Naive thymus-derived CD4-positive, alpha-beta T cell (primary cell): ENCODE measurements at places on chromosomes 5 and 9.

DNA sequence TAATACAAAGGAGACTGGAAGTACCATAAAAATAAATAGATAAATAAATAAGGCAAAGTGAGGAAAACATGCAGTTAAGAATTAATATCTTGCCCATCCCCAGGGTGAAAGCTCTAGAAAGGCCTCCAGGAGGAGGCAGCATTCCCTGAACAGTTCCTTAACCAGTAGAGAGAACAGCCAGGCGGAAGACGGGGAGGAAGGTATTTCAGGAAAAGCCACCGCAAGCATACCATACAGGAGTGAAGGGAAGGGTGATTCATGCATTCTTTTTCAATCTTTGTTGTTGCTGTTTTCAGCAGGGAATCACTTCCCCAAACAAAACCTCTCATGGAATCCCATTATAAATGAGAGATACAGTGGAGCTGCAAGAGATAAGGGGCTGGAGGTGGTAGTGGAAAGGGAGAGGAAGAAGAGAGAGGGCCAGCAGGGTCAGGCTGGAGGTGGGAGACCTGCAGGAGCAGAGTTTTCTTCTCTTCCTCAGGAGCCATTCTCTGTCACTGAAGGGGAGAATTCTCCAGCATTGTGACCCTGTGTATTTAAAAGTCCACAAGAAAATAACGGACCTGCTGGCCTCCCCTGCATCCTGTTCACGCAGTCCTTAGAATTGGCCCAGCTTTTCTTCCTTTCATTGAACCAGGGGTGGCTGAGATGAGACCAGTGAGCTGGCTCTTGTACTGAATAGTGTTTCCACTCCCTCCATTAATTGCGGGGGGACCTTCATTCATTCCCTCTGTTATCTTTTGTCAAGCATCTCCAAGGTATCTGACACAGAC lies 255.9 kb downstream of the FAM114A2 start:
- DNase-seq = no peak

DNA sequence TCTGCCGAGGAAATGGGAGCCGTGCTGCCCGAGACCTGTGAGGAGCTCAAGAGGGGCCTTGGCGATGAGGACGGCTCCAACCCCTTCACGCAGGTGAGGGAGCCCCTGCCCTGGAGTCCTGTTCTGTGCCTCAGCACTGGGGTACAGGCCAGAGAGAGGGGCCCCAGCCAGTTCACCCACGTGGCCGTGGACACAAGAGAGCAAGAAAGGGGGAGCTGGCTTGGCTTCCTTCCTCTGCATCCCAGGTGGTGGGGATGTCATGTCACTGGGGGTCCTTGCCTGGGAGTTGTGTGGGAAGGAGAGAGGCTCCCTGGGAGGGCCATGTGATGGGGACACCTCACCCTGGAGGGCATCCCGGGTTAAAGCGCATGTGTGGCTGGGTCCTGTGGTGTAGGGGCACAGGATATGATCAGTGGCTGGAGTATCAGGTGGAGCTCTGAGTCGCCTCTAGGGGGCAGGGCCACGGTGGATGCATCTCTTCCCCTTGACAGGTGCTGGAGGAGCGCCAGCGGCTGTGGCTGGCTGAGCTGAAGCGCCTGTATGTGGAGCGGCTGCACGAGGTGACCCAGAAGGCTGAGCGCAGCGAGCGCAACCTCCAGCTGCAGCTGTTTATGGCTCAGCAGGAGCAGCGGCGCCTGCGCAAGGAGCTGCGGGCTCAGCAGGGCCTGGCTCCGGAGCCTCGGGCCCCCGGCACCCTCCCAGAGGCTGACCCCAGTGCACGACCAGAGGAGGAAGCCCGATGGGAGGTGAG lies 7.5 kb downstream of the N4BP3 start:
- DNase-seq = peak; percentile 69

DNA sequence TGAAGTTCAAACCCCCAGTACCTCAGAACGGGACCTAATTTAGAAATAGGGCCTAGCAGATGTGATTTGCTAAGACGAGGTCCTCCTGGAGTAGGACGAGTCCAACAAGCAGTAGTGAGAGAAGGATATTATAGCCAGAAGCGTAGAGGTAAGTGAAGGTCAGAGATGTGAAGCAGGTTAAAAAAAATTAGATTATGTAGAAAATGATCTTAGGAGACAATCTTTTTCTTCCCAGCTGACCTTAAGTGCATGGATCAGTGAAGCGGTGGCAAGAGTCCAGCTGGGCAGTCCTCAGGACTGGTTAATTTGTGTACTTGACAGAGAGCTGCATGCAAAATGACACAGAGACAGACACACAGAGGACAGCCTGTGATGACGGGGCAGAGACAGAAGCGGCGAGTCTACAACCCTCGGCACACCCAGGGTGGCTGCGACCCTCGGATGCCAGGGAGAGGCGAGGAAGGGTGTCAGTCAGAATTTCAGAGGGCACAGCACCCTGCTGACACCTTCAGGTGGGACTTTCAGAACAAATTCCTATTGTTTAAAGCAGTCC lies 131.4 kb upstream of the IRX4 start:
- no peak for DNase-seq

DNA sequence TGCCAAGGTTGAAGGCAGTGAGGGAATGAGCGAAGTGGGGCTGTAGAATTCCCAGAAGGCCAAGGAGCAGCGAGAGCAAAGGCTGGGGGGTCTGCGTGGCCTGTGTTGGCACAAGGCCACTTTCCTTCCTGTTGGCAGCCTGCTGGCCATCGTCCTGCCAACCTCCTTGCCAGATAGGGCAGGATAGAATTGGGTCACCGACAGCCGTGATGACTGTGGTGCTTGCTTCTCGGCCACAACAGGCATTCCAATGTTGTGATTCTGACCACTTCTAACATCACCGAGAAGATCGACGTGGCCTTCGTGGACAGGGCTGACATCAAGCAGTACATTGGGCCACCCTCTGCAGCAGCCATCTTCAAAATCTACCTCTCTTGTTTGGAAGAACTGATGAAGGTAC lies 18.9 kb downstream of the TRIP13 start:
- DNase-seq = no peak

GRCh38 chr5:38112938-38113337 lies 145.4 kb upstream of the EGFLAM start:
- no peak for DNase-seq

- DNase-seq = peak; percentile 18
Measured at GRCh38 chr5:150000990-150001659, 586 bp downstream of the HMGXB3 start.

GRCh38 chr5:3394891-3395599 lies 200.6 kb upstream of the IRX1 start:
- no peak for DNase-seq

- no peak for DNase-seq
Measured at GRCh38 chr9:80954521-80954920, 734.8 kb downstream of the TLE1 start.

GRCh38 chr9:96394832-96395496 lies 11.5 kb upstream of the SLC35D2 start:
- no peak for DNase-seq

DNA sequence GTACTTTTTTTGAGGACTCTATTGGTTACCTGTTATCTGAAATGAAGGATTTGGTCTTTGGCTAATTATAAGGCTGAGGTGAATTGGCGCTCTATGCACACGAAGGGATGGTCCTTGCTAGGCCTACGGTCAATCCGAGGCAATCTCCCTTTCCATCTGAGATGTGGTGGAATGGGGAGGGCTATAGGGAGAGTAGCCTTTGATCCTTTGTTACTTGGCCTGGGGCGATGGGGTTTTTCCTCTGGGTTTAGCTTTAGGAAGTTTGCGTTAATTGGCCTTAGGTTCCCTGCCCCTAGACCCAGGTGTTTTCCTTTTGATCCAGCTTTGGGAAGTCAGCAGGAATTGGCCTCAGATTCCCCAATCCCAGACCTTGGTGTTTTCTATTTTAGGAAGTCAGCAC lies 102.1 kb upstream of the C9orf72 start:
- no peak for DNase-seq

GRCh38 chr5:57931807-57932206 lies 449.2 kb upstream of the ACTBL2 start:
- no peak for DNase-seq

DNA sequence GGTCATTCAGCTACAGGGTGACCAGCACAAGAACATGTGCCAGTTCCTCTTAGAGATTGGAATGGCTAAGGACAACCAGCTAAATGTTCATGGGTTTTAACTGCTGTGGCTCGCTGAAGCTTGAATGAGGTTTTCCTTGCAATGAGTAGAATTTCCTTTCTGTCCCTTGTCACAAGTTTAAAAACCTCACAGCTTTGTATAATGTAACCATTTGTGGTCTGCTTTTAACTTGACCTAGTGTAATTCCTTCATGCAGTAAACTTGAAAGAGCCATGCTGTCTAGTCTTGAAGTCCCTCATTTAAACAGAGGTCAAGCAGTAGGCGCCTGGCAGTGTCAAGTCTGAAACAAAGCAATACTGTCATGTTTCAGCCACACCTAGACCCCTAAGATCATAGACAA lies 181.3 kb upstream of the DMRT1 start:
- DNase-seq = no peak

- no peak for DNase-seq
Measured at GRCh38 chr9:114303977-114304376, 18.9 kb upstream of the ORM1 start.

- DNase-seq = no peak
Measured at GRCh38 chr9:14080959-14081542, 232.9 kb downstream of the NFIB start.

GRCh38 chr5:3214396-3214795 lies 381.2 kb upstream of the IRX1 start:
- no peak for DNase-seq

GRCh38 chr5:146751781-146752401 lies 126.7 kb downstream of the PPP2R2B start:
- DNase-seq = peak; percentile 60

DNA sequence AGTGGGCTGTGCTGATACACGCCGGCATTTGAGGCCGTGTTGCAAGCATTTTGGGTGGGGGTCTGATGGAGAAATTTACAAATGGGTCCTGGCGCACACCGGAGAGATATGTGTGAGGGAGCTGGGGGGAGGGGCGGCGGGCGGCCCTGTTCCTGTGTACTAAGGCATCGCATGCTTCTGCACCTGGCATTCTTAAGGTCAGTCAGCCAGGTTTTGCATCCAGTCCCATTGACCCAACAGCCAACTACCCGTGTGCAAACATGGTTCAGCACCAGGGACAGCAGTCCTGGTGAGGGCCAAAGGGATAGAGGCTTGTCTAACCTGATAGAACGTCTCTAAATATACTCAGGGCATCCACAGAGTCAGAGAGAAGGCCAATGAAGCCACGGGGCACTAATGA lies 839 bp downstream of the GABRG2 start:
- no peak for DNase-seq

DNA sequence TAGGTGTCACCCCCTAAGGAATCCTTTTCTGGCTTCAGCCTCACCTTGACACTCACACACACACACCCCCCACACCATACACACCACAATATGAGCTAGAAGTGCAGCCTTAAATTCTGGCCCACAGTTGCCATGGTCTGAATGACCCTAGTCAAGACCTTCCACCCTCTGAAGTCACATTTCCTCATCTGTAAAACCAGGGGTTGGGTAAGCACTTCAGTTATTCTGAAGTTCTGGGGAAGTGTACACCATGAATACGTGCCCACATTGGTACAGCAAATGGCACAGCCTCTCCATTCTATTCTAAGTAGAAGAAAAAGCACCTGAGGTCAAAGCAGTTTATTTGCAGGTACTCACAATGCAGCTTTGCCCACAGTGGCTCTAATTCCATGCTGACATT lies 372.8 kb upstream of the KLF4 start:
- no peak for DNase-seq

DNA sequence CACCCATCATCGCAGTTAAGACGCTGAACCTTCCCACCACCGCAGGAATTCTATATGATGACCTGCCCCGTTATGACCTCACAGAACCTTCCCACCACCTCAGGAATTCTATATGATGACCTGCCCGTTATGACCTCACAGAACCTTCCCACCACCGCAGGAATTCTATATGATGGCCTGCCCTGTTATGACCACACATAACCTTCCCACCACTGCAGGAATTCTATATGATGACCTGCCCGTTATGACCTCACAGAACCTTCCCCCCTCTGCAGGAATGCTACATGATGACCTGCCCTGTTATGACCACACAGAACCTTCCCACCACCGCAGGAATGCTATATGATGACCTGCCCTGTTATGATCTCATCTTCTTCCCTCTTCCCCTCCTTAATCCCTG lies 64.3 kb downstream of the IRX1 start:
- DNase-seq = no peak

DNA sequence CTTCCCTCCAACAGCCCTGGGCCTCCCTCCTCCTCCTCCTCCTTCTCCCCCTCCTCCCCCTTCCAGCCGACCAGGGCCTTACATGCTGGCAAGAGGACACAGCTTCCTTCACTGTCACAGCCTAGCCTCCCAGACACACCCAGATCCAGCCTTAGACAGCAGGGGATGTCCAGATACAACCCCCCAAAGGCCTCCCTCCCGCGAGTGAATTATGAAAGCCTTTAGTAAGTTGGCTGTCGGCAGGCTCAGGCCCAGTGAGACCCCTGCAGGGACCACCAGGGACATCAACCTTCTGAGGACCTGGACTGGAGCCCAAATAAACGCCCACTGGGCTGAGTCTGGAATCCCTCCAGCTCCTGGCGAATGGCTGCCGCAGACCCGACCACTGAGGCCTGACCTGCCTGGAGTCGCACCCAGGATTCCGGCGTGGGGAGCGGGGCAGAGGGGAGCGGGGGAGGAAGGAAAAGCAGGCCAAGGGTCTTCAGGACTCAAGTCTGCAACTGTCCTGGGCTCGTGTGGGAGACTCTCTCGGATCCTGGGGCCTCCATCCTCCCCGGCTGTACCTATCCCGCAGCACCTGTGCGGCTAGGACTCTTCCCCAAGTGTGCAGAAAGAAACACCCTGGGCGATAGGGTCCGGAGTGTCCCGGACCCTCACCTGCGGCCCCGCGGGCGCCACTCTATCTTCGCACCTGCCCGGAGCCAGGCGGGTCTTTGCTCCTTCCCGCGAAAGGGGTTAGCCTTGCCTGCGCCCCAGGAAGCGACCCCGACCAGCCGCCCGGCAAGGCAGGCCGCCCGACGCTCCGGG lies 705 bp downstream of the SEPTIN8 start:
- no peak for DNase-seq

- DNase-seq = no peak
Measured at GRCh38 chr9:86183229-86184137, 76.0 kb downstream of the C9orf153 start.

DNA sequence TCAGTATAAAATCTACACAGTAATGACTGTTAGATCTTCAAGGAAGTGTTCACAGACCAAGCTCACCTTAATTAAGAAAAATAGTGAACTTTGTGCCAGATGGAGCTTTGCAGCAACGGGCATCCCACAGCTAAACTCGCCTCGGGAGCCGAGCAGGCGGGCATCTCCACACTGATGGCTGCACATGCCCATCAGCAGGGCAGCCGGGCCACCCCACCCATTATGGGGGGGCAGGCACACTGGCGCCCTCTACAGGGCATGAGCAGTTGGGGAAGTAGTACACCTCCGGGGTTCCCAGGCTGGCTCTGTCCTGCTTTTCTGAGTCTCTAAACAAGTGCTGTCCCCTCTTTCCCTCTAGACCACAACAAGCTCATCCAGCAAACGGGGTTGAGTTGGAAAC lies 21.6 kb downstream of the ANKS6 start:
- peak; percentile 18 for DNase-seq

DNA sequence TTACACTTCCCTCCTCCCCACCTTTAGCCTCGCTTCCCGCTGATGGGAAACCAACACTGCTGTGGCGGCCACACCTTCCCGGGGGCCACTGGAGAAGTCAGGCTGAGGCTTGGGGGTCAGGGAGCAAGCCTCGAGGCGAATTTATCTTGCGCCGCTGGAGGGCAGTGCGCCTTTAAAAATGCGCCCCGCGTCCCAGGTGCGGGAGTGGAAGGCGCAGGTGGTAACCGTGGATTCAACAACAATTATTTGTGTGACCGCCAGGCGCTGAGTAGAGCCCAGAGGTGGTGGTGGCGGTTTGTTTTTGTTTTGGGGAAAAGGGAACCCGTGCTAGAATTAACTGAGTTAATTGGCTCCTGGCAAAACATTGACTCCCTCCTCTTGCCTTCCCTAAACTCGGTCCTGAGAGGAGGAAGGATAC lies 1.1 kb downstream of the CFAP77 start:
- DNase-seq = peak; percentile 63
